GM23338 (cell line): ENCODE measurements at places on chromosomes 13 and 19. TPM values are rescaled to one million over a fixed set of nuclear protein-coding genes. Genes with fewer than 3 reads are reported as not detected.

Gene OR4F17
- not detected in 2 replicates for total RNA-seq

DNA sequence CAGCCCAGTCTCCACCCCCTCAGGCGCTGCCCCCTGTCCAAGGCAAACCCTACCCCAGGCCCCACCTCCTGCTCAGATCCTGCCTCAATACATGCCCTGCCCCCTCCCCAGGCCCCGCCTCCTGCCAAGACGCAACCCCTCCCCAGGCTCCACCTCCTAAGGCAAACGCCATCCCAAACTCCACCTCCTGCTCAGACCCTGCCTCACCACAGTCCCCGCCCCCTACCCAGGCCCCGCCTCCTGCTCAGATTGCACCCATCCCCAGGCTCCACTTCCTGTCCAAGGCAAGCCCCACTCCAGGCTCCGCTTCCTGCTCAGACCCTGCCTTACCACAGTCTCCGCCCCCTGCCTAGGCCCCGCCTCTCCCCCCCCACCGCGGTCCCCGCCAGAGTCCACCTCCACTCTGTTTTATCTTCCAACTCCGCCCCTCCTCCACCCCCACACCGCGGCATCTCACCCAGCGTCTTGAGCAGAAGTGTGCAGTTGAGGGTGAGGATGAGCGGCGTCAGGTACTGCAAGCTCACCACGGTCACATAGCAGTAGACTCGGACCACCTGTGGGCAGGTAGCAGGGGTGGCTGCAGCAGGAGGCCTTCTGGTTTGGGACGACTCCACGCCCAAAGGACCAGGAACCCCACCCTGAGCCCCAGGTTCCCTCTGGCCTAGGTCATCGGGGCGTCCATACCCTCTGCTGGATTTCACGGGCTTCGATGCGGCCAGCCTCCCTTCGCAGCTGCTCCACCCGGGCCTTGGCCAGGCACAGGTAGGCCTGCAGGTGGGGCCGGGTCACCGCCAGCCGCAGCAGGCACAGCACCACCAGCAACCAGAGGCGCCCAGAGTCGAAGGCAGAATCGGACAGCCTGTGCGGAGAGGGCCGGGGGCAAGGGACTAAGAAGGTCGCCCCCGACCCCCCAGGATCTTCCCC, 17.7 kb downstream of the TMEM161A start:
- peak; percentile 99 for DNase-seq

DNA sequence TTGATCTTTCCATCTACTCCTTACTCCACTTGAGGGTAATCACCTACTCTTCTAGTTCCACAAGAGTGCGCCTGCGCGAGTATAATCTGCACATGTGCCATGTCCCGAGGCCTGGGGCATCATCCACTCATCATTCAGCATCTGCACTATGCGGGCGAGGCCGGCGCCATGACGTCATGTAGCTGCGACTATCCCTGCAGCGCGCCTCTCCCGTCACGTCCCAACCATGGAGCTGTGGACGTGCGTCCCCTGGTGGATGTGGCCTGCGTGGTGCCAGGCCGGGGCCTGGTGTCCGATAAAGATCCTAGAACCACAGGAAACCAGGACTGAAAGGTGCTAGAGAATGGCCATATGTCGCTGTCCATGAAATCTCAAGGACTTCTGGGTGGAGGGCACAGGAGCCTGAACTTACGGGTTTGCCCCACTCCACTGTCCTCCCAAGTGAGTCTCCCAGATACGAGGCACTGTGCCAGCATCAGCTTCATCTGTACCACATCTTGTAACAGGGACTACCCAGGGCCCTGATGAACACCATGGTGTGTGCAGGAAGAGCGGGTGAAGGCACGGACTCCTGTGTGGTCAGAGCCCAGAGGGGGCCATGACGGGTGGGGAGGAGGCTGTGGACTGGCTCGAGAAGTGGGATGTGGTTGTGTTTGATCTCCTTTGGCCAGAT, 2.7 kb upstream of the KLK2 start:
- peak; percentile 60 for DNase-seq

DNA sequence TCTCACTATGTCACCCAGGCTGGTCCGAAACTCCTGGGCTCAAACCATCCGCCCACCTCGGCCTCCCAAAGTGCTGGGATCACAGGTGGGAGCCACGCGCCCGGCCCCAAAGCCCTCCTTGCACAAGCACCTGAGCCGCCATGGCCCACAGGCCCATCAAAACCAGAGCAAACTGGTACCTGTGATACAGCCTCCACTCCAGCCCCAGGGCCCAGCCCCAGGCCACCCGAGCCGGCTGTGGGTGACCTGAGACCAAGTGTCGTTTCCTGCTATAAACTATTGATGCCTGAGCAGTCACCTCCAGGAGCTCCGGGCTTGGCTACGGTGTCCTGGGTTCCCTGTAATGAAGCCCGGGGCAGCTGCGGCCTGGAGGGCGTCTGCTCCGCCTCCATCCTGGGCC, 9.7 kb upstream of the PTBP1 start:
- no peak for DNase-seq

DNA sequence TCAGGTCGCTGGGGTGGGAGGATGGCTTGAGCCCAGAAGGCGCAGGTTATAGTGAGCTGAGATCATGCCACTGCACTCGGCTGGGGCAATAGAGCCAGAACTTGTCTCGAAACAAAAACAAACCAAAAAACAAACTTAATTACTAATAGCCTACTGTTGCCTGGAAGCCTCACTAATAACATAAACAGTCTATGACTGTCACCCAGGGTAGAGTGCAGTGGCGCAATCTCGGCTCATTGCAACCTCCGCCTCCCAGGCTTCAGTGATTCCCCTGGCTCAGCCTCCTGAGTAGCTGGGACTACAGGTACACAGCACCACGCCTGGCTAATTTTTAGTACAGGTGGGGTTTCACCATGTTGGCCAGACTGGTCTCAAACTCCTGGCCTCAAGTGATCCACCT, 18.0 kb downstream of the CATSPERD start:
- DNase-seq, result no peak
